ENCODE measurements at places on chromosomes 11 and 22.

DNA sequence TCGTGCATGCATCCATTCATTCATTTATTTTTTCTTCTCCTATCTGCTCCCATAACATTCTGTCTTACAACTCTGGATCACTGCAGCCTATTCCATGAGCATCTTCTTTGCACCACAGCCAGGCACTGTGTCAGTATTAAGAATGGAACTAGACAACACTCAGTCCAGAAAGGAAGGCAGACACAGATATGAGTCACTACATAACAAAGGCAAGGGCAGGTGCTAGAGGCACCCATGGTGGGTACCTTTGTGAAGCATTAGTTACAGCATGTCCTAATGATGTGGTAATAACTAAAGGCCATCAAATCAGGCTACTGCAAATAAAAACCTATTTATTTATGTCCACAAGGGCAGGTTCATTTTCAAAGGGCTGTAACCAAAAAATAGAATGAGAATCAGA is 28.1 kb downstream of the TENM4 start:
- DNase-seq = no peak

DNA sequence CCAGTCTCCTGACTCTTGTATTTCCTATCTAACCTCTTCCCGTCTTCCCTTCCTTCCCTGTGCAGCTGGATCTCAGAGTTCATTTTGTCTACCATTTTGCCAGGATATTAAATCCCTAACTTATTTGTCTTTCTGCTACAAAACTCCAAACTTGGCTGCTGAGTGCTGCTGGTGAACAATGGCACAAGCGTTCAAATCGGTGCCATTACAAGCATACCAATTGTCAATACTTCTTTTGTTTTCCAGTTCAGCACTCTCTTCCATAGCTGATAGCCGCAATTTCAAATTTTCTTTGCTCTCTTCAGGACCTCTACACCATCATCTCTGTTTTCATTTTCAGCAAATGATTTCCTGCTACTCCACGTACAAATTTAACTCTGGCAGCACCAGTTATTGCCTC is 13.4 kb downstream of the IL18 start:
- no peak for DNase-seq

GRCh38 chr11:70063555-70063954 is 14.6 kb upstream of the ANO1 start:
- no peak for DNase-seq

DNA sequence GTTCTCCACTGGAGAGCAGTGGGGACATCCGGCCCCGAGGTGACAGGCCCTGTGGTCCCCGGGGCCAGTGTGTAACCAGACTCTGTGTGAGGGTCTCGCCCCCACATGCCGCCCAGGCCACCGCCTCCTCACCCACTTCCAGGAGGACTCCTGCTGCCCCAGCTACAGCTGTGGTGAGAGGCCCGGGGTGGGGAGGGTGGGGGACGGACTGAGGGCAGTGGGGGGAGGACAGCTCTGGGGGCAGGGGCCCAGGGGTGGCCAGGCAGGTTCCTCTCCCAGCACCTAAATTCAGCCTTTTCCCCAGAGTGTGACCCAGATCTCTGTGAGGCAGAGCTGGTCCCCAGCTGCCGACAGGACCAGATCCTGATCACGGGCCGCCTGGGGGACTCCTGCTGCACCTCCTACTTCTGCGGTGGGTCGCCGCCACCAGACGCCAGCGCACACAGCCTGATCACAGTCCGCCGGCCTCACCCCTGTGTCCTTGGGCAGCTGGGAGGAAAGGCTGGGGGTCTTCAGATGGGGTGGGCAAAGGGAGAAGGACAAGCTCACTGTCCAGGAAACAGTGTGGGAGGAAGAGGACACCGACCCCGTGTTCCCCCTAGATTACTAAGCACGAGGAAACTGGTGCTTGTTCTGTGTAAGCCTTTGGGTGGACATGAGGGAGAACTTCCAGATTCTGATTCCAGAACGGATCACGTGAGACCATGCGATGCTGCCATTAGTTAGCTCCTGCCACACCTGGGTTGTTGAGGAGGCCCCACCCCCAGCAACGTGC is 84.4 kb upstream of the MYOD1 start:
- DNase-seq = no peak

DNA sequence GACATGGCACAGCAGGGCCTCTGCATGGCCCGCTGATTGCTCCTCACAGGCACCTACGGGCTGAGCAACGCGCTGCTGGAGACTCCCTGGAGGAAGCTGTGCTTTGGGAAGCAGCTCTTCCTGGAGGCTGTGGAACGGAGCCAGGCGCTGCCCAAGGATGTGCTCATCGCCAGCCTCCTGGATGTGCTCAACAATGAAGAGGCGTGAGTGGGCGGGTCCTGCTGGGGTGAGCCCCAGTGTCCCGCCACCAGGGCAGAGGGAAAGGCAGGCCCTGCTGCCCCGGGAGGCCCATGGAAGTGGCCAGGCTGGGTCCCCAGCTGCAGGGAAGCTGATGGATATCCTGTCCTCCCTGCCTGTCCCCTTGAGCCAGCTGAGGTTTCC is 18.6 kb upstream of the DGCR8 start:
- no peak for DNase-seq

DNA sequence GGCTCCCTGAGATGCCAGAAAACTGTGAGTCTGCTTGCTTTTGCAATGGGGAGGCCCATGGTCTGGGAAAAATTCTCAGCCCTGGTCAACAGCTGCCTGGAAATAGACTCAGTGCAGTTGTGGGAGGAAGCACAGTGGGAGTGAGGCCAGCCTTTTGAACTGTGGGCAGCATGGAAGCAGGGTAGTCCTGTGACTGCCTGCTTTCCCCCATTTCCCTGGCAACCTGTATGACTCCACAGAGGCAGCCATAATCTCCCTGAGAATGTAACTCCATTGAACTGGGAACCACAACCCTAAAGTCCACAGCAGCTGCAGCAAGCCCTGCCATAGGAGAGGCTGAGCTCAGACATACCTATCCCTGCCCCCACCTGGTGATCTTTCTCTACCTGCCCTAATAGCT is 494.6 kb upstream of the FAT3 start:
- DNase-seq = no peak

DNA sequence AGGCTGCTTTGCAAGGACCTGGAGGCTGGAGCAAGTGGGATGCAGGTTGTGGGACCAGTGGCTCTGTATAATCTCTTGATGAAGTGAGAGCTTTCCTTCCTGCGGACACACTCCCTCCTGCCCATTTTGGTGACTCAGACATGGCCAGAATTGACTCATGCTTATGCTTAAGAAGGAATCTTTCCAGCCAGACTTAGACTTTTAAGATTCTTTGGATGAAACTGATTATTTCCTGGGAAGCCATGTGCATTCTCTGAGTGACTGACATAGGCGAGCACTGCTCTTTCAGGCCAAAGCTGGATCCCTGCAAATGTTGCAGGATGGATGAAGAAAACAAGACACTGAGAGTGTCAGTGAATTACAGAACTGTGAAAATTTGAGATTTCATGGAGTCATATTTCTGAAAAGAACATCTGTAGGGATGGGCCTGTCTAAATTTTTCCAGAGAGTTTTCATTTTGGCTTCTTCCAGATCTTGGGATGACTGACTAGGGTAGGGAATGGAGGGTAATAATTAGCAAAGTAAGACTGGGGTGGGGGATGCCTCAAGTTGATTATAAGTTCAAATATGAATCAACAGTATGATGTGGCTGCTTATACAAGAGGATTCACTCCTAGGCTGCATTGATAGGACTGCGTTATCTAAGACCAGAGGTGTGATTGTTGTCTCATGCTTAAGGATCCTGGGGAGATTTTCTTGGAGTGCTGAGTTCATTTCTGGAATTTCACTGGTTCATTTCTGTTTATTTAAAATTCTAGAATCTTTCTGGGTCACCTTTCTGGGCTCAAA is 195.8 kb downstream of the HIPK3 start:
- peak; percentile 93 for DNase-seq

Measured in fibroblast of upper back skin (primary cell).